ENCODE measurements at places on chromosomes 4 and X.
A peak's percentile ranks its signal among the peaks of the same experiment; 100 is the strongest.

GRCh38 chr4:156606554-156607477 is 364.8 kb downstream of the PDGFC start:
- DNase-seq, result no peak
- H3K27ac ChIP-seq, result no peak overlapping the region
- H3K4me3 ChIP-seq, result no peak overlapping the region
- H3K27me3 ChIP-seq, result no peaks in the 10 kb centered on the region

GRCh38 chrX:1221296-1221845 is 8.9 kb upstream of the CRLF2 start:
- peaks cover 3% of the 10 kb centered on the region for H3K27me3 ChIP-seq
- H3K4me3 ChIP-seq, result no peak overlapping the region
- H3K27ac ChIP-seq, result no peak overlapping the region
- peaks cover 7% of the 10 kb centered on the region for H3K4me1 ChIP-seq
- DNase-seq, result no peak
- H3K36me3 ChIP-seq, result peaks cover 17% of the 10 kb centered on the region

GRCh38 chr4:186725469-186726425 is 2.1 kb upstream of the FAT1 start:
- H3K27ac ChIP-seq, result 0 out of 2 replicates have a peak overlapping the region, but pooled peaks have one; percentile 96
- H3K27me3 ChIP-seq, result peaks cover 17% of the 10 kb centered on the region
- DNase-seq, result peak; percentile 71
- peak overlapping the region; percentile 95 for H3K4me3 ChIP-seq
- H3K36me3 ChIP-seq, result peaks cover 2% of the 10 kb centered on the region

DNA sequence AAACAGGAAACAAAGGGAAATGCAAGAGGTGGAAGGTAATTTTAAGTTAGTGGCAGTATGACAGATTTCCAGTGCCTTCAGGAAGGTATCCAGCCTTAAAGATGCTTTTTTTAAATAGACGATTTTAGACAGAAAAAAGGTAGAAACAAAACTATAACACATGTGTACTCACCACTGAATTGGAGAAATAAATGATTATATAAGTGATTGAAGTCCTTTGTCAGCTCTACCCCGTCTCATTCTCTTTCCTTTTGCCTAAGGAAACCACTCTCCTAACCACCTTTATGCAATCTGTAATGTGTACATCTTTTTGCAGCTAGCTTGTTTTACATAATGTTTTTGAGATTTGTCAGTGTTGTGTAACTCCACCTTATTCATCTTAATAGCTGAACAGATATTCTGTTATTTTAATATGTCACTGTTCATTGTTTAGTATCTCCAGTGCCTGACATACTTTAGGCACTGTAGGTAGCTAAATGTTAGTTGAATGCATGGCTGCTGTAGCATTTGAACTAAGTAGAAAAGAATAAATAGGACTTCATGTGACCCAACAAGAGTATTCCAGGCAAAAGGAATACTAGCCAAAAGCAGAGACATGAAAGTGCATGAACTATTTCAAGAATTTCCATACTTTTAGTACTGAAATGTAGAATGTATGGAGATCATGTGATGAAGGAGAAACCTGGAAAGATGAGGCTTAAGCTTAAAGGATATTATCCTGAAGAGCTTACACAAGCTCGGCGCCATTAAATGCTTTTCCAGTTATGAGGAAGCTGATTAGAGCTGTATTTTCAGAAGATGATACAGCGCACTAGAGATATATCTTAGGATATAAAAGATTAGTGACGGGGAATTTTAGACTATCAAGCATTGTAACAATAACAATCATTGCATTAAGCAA is 865 bp downstream of the FAM200B start:
- peaks cover 22% of the 10 kb centered on the region for H3K36me3 ChIP-seq
- no peaks in the 10 kb centered on the region for H3K27me3 ChIP-seq
- peaks cover 61% of the 10 kb centered on the region for H3K4me1 ChIP-seq
- no peak for DNase-seq
- H3K4me3 ChIP-seq, result peak overlapping the region; percentile 99

DNA sequence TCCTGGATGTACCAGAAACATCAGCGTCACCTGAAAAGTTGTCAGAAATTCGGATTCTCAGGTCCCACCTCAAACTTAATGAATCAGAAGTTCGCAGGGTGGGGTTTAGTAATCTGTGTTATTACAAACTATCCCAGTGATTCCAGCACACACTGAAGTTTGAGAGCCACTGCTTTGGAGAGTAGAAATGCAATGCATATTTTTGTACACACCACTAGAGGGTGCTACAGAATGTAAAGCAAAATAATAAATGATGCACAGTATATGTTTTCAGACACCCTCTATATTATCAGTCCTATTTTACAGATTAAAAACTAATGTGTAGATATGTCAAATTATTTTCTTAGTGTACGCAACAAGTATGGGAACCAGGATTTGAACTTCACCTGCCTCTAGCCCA is 2.4 kb upstream of the MORF4L2 start:
- 0 out of 2 replicates have a peak, but pooled peaks cover 4% of the 10 kb centered on the region for H3K4me1 ChIP-seq
- peaks cover 14% of the 10 kb centered on the region for H3K36me3 ChIP-seq
- no peaks in the 10 kb centered on the region for H3K27me3 ChIP-seq

DNA sequence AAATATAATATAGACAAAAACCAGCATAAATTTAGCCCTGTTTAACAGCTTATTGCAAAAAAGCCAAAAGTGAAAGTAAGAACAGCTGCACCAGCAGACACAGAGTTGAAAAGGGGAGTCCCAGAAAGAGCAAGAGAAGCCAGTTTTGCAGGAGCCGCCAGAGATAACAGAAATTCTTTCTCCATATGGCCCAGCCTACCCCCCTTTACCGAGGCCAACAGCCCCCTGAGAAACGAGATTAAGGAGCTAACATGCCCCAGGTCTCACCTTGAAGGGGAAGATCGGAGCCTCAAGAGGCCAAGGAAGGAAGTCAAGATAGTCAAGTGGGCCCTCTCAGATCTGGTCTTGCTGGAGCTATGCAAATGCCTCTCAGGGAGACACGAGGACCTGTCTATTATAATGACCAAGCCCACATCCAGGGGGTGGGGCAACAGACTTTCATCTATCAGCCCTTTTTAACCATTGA is 4.8 kb downstream of the ACOX3 start:
- 0 out of 2 replicates have a peak, but pooled peaks cover 4% of the 10 kb centered on the region for H3K36me3 ChIP-seq
- no peak overlapping the region for H3K27ac ChIP-seq
- H3K4me1 ChIP-seq, result peaks cover 39% of the 10 kb centered on the region
- no peak for DNase-seq
- H3K4me3 ChIP-seq, result no peak overlapping the region

- H3K4me1 ChIP-seq, result peaks cover 9% of the 10 kb centered on the region
- H3K4me3 ChIP-seq, result no peak overlapping the region
- no peak for DNase-seq
- H3K27ac ChIP-seq, result no peak overlapping the region
- H3K36me3 ChIP-seq, result no peaks in the 10 kb centered on the region
Observed at GRCh38 chr4:185634066-185634652, 98.9 kb upstream of the PDLIM3 start.

DNA sequence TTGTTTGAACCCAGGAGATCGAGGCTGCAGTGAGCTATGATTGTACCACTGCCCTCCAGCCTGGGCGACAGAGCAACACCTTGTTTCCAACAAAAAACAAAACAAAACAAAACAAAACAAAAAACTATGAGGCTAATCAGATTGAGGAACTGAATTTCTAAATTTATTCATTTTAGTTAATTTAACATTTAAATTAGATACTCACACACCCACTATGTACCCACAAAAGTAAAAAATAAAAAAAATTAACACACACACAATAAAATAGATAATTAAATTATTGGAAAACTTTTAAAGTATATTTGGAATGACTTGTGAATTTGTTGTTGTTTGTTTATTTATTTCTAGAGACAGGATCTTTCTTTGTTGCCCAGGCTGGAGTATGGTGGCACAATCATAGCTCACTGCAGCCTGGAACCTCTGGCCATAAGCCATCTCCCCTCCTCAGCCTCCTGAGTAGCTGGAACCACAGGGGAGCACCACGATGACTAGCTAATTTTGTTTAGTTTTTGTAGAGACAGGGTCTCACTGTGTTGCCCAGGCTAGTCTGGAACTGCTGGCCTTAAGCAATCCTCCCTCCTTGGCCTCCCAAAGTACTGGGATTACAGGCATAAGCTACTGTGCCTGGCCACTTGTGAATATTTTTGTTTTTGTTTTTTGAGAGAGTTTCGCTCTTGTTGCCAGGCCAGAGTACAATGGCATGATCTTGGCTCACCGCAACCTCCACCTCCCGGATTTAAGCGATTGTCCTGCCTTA is 9.8 kb upstream of the ZNF157 start:
- no peak for DNase-seq
- H3K27me3 ChIP-seq, result no peaks in the 10 kb centered on the region
- H3K36me3 ChIP-seq, result no peaks in the 10 kb centered on the region
- 0 out of 2 replicates have a peak overlapping the region, but pooled peaks have one; percentile 15 for H3K27ac ChIP-seq
- H3K4me1 ChIP-seq, result peaks cover 8% of the 10 kb centered on the region

DNA sequence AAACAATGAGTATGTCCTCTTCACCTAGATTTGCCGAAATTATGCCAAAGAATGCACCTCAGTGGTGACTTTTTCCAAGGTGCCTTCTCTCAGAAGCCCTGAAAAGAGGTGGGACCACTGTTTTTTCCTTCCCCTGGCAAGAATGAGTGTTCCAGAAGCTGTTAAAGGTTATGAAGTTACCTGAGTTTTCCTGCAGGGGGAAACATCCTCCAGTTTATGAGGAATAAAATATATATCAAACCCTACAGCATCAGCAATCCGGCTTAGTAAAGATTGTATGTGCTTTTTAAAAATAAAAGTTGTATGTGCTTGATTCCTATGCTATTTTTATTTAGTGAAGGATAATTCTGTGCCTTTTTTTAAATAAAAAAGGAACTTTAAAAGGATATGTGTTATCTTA is 73.3 kb downstream of the RBM46 start:
- no peak overlapping the region for H3K4me3 ChIP-seq
- no peaks in the 10 kb centered on the region for H3K36me3 ChIP-seq
- no peak overlapping the region for H3K27ac ChIP-seq
- peaks cover 5% of the 10 kb centered on the region for H3K4me1 ChIP-seq

GRCh38 chrX:15151267-15152186 is 118.4 kb downstream of the ASB9 start:
- no peaks in the 10 kb centered on the region for H3K27me3 ChIP-seq
- no peaks in the 10 kb centered on the region for H3K36me3 ChIP-seq
- H3K27ac ChIP-seq, result no peak overlapping the region
- peaks cover 3% of the 10 kb centered on the region for H3K4me1 ChIP-seq

- no peak for DNase-seq
- no peak overlapping the region for H3K4me3 ChIP-seq
- H3K4me1 ChIP-seq, result no peaks in the 10 kb centered on the region
- H3K27me3 ChIP-seq, result no peaks in the 10 kb centered on the region
- H3K27ac ChIP-seq, result no peak overlapping the region
Observed at GRCh38 chrX:29627833-29628232, 587.5 kb upstream of the MAGEB2 start.

DNA sequence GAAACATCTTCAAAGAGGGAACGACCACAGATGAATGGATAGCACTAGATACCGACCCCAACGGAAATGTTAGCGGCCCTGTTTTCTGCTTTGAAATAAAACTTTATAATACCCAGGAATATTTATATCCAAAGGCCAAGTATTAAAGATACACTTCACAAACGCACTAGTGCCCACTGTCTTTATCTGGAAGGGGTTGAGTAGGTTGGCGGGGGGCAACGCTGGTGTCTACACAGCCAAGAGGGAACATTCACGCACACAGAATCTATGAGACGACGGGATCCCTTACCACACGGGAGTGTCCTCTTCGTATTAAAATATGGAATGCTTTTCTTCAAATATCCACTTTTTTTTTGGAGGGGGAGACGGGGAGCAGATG is 3.3 kb downstream of the HAND2 start:
- no peaks in the 10 kb centered on the region for H3K36me3 ChIP-seq
- peak overlapping the region; percentile 76 for H3K4me3 ChIP-seq
- no peak for DNase-seq

DNA sequence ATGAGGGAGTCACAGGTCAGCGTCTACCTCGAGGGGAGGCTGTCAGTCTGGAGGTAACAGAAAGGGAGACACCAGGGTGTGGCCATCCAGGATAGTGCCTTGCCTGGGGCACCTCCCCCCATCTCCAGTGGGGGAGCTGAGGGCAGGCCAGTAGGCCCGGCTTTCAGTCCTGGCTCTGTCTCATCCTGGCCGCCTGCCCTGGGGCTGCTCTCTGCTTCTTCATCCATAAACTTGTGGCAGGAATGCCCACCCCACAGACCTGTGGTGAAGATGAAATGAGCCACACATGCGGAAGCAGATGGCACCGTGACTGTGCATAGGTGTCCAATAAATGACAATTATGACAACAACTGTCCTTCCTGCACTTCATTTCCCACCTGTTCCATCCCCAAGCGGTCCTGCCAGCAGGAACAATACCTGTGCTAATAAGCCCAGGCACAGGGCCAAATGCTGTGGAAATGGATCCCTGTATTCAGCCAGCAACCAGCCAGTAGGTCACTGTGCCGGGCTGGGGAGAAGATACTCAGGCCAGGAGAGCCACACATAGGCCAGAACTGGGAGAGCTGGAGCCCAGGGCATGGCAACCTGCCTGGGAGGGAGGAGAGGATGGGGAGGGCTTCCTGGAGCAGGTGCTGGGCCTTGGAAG is 30.2 kb downstream of the TRO start:
- no peak for DNase-seq
- H3K27ac ChIP-seq, result no peak overlapping the region
- H3K27me3 ChIP-seq, result no peaks in the 10 kb centered on the region

DNA sequence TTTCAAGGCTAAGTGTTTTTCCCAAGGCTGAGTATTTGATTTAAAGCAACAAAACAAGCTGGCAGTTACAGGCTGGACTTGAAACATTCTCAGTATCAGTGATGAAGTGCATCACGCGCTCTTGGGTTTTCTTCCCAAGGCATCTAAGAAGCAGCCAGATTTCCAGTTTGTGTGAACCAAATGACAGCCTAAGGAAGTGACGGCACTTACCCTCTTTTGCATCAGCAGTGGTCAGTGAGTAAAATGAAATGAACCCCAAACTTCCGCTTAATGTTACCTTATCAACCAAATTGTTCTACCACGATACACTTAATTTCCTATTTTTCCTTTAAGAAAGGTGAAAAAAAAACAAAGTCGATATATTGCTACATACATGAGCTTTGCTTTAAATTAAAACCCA is 15.8 kb upstream of the GYPE start:
- DNase-seq, result no peak
- H3K27me3 ChIP-seq, result no peaks in the 10 kb centered on the region
- H3K27ac ChIP-seq, result no peak overlapping the region
- no peaks in the 10 kb centered on the region for H3K36me3 ChIP-seq
- no peak overlapping the region for H3K4me3 ChIP-seq
- no peaks in the 10 kb centered on the region for H3K4me1 ChIP-seq

- H3K27me3 ChIP-seq, result no peaks in the 10 kb centered on the region
- H3K27ac ChIP-seq, result no peak overlapping the region
- DNase-seq, result peak; percentile 29
- H3K4me1 ChIP-seq, result no peaks in the 10 kb centered on the region
- H3K4me3 ChIP-seq, result no peak overlapping the region
- H3K36me3 ChIP-seq, result no peaks in the 10 kb centered on the region
Observed at GRCh38 chrX:50905334-50905733, 5.2 kb upstream of the BMP15 start.

DNA sequence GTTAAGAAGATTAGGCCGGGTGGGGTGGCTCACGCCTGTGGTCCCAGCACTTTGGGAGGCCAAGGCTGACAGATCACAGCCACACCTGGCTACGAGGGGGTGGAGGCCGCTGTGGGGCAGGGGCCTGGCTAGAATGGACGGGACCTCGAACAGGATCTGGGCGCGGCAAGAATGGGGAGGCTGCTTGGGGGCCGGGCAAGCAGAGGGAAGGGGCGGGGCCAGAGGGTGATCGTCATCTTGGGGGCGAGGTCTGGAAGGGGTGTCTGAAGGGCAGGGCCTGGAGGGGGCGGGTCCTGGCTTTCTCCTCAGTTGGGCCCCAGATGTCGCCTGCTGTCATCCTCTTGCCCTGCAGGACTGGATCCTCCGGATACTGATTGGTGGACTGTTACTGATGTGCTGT is 57.3 kb upstream of the ENPEP start:
- H3K27ac ChIP-seq, result no peak overlapping the region
- DNase-seq, result peak; percentile 86
- peaks cover 12% of the 10 kb centered on the region for H3K36me3 ChIP-seq
